Uterus (tissue), 4 donors: ENCODE measurements at places on chromosomes 2 and 18. TPM values are rescaled to one million over a fixed set of nuclear protein-coding genes. Genes with fewer than 3 reads are reported as not detected.
A peak's percentile ranks its signal among the peaks of the same experiment; 100 is the strongest.

Gene ADAM23
- 1.2 TPM for total RNA-seq

Gene GLS
- 202 TPM for total RNA-seq

- no peaks in the 10 kb centered on the region for H3K4me1 ChIP-seq
- H3K27ac ChIP-seq: no peak overlapping the region
- no peak overlapping the region for H3K4me3 ChIP-seq
- no peak for DNase-seq
Measured at GRCh38 chr2:212610872-212611425, 72.3 kb upstream of the ERBB4 start.

DNA sequence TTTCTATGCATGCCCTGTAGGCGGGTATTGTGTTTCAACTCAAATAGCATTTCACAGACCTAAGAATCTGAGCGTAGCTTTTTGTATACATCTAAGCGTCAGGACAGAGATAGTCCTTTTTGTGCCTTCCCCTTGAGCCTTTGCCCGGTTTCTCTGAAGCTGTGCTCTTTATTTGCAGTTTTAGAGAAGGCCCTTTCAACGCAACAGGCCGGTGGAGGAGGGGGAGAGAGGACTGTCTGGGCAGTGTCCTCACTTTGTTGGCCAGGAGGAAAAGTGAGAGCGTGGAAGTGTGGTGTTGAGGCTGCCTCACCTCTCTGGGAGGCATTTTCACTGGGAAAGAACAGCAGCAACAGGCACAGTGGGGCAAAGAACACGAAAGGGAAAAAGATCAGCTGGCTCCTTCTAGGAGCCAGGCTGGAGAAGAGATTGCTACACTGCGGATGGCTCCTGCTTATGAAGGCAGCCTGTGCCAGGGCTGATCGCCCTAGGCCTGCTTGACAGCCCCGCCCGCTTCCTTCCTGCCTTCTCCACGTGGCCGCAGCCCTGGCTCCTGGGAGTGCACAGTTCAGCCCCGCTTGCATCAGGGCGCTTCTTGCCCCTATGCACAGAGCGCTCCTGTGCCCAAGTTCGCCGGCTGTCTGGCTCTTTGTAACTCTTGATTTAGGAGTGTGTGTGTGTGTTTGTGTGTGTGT lies 195.6 kb upstream of the POU3F3 start:
- H3K4me3 ChIP-seq: no peak overlapping the region
- no peak overlapping the region for H3K27ac ChIP-seq
- no peaks in the 10 kb centered on the region for H3K27me3 ChIP-seq
- H3K36me3 ChIP-seq: no peaks in the 10 kb centered on the region
- H3K4me1 ChIP-seq: no peaks in the 10 kb centered on the region

DNA sequence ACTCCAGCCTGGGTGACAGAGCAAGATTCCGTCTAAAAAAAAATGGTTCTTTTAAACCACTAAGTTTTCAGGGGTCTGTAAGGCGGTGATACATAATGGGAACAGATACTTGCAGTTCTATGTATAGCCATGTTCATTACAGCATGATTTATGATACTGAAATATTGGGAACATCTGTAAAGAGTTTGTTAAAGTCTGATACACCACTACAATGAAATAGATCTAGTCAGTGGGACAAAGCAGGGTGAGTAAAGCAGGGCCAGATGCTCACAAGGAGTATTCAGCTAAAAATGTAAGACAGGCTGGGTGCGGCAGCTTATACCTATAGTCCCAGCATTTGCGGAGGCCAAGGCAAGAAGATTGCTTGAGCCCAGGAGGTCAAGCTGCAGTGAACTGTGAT lies 6.2 kb upstream of the ING5 start:
- H3K27me3 ChIP-seq: no peaks in the 10 kb centered on the region
- no peak overlapping the region for H3K4me3 ChIP-seq
- no peaks in the 10 kb centered on the region for H3K36me3 ChIP-seq
- H3K27ac ChIP-seq: no peak overlapping the region

DNA sequence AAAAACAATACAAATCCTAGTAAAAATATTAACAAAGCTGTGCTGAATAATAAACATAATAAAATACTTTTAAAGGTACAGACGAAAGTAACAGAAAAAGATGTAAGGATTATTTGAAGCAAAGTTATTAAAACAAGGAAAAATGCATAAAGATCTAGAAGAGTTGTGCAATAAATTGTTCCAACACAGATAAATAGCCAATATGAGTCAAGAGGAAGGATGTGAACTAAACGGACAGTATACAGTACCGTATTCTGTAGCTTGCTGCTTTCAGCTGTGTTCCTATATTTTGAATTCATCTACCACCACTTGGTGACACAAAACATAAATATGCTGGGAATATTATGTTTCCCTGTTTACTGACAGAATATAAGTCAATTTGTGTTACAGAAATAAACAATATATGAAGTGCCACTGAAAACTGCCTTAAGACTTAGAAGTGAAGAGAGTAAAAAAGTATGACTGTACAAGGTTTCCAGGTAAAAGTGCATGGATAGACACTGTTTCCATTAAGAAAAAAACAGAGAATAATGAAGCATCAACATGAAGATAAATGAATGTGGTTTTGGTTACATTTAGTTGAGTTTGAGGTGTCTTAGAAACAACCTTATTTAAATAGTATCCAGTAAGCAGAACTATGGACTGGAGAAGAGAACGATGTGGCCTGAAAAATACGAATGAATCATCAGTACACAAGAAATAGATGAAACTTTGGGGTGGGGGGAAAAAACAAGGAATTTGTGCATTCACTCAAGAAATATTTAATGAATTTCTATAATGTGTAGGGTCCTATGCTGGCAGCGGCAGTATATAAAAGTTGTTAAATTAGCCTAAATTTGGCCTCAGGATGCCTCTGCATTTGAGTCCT lies 13.1 kb downstream of the PPP3R1 start:
- no peaks in the 10 kb centered on the region for H3K4me1 ChIP-seq
- no peak for DNase-seq
- no peaks in the 10 kb centered on the region for H3K27me3 ChIP-seq
- no peak overlapping the region for H3K27ac ChIP-seq
- no peaks in the 10 kb centered on the region for H3K36me3 ChIP-seq

GRCh38 chr18:41949206-41949920 lies 5.7 kb upstream of the PIK3C3 start:
- no peak overlapping the region for H3K27ac ChIP-seq
- no peaks in the 10 kb centered on the region for H3K27me3 ChIP-seq
- no peaks in the 10 kb centered on the region for H3K36me3 ChIP-seq
- no peaks in the 10 kb centered on the region for H3K4me1 ChIP-seq
- DNase-seq: no peak

DNA sequence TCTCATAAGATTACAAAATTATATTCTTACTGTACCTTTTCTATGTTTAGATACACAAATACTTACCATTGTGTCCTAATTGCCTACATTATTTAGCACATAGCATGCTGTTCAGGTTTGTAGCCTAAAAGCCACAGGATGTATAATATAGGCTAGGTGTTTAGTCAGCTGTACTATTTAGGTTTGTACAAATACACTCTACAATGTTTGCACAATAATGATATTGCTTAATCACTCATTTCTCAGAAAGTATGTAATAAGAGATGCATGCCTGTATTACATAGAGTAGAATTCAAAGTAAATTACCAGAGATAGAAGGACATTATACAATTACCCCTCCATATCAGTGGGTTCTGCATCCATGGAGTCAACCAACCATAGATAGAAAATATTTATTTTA lies 201.1 kb upstream of the COL3A1 start:
- DNase-seq: no peak
- H3K27ac ChIP-seq: no peak overlapping the region
- H3K4me3 ChIP-seq: no peak overlapping the region
- no peaks in the 10 kb centered on the region for H3K27me3 ChIP-seq

DNA sequence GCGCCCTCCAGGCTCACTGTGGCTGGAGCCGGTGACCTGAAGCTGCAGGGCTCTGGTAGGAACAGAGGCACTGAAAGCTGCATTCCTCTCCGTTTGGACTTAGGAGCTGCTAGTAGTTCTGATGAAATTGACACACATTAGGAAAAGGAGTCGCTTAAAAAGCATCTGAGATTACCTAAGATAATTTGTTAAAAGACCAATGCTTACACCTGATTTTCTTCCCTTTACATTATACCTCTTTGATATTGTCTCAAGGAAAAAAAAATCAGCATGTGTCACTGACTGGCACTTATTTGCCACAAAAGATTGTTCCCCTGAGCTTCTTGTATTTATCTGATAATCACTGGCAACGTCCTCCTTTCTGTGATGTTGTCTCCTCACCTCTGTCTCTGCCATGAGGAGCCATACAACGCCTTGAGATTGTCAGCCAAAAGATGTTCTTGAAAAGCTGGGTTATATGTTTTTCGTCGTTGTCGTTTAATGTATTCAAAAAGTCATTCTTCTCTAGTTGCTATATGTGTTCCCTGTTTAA lies 618 bp upstream of the CHN1 start:
- peak overlapping the region; percentile 54 for H3K4me3 ChIP-seq
- no peaks in the 10 kb centered on the region for H3K27me3 ChIP-seq
- H3K36me3 ChIP-seq: no peaks in the 10 kb centered on the region
- H3K4me1 ChIP-seq: no peaks in the 10 kb centered on the region
- no peak for DNase-seq

GRCh38 chr2:86298411-86299390 lies 38.7 kb downstream of the REEP1 start:
- no peak for DNase-seq
- H3K4me3 ChIP-seq: no peak overlapping the region
- no peaks in the 10 kb centered on the region for H3K27me3 ChIP-seq
- no peaks in the 10 kb centered on the region for H3K36me3 ChIP-seq

DNA sequence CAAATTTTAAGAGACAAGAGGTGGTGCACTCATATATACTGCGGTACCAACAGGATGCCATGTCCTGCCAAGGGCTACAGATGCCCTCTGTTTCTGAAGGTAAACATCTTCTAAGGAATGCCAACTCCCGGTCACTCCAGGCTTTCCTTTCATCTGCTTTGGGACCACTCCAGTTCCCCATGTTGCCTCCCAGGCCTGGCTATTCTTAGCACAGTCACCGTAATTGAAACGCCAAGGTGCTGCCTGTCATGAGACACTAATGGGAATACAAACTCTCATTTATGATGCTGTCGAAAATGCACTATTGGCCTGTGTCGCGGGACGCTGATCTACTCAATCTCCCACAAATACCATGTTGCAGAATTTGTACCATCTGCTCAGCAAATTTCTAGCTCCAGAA lies 79.6 kb downstream of the KLF7 start:
- no peak for DNase-seq
- no peaks in the 10 kb centered on the region for H3K4me1 ChIP-seq
- no peaks in the 10 kb centered on the region for H3K36me3 ChIP-seq

GRCh38 chr18:76389716-76390115 lies 105.3 kb downstream of the ZNF516 start:
- DNase-seq: no peak
- no peaks in the 10 kb centered on the region for H3K27me3 ChIP-seq
- peak overlapping the region; percentile 38 for H3K27ac ChIP-seq
- H3K4me3 ChIP-seq: no peak overlapping the region
- no peaks in the 10 kb centered on the region for H3K4me1 ChIP-seq
- H3K36me3 ChIP-seq: no peaks in the 10 kb centered on the region
